ENCODE measurements at places on chromosomes 1 and 21.

- DNase-seq: no peak
Measured at GRCh38 chr1:86068271-86068721, 88.3 kb downstream of the COL24A1 start.

DNA sequence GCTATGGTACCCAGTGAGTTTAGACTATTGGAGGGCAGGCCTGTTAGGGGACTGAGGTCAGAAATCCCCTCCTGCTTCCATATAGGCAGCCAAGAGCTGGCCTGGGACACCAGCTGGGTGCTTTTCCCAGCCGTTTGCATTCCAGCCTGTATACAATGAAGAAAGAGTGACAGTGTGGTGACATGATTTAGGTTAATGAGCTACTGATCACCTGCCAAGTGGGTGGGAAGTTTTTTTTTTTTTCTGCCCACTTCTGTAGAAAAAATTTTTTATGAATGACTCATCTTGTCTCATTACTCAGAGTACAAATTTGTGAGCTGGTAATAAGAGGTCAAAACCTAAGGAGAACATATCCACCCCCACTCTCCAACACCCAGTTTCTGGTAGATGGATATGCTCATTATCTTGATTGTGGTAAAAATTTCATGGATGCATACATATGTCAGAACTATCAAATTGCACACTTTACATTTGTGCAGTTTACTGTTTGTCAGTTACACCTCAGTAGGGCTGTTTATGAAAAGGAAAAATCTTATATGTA lies 16.4 kb upstream of the CGN start:
- no peak for DNase-seq

DNA sequence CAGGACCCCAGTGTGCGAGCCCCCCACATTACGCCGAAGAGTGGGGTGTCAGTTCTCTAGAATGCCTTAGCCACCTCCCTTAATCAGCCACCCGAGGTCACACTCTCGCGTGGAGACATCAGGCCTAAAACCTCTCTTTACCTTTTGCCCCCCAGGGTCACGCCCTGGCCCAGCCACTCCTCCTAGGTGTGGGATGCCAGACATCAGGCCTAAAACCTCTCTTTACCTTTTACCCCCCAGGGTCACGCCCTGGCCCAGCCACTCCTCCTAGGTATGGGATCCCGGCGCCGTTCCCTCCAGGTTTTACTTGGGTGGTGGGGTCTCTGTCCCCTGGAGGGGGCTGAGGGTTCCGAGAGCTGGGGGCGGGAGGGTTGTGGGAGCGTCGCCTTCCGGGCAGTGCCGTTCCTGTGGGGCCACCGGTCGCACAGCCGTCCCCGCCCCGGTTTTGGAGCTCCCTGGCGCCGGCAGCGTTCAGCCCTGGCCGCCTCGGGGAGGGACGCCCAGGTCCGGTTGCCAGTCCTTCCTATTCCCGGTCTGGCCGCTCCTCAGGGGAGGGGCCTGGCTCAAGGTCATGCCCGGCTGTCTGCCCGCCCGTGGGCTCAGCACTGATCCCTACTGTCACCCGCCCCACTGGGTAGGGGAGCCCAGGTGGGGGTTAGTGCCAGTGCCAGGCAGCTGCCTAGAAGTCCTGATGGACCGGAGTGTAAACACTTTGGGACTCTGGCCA lies 882 bp downstream of the VPS13D start:
- no peak for DNase-seq

- DNase-seq: no peak
Measured at GRCh38 chr1:221775206-221775605, 33.3 kb upstream of the DUSP10 start.

GRCh38 chr1:66438501-66438900 lies 95.5 kb upstream of the SGIP1 start:
- DNase-seq: no peak

- no peak for DNase-seq
Measured at GRCh38 chr1:98325646-98326440, 335.7 kb upstream of the SNX7 start.

DNA sequence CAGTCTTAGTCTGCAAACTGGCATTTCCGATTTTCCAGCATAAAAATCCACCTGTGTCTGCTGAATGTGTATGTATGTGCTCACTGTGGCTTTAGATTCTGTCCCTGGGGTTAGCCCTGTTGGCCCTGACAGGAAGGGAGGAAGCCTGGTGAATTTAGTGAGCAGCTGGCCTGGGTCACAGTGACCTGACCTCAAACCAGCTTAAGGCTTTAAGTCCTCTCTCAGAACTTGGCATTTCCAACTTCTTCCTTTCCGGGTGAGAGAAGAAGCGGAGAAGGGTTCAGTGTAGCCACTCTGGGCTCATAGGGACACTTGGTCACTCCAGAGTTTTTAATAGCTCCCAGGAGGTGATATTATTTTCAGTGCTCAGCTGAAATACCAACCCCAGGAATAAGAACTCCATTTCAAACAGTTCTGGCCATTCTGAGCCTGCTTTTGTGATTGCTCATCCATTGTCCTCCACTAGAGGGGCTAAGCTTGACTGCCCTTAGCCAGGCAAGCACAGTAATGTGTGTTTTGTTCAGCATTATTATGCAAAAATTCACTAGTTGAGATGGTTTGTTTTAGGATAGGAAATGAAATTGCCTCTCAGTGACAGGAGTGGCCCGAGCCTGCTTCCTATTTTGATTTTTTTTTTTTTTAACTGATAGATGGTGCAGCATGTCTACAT lies 2.5 kb upstream of the OLFML3 start:
- no peak for DNase-seq

DNA sequence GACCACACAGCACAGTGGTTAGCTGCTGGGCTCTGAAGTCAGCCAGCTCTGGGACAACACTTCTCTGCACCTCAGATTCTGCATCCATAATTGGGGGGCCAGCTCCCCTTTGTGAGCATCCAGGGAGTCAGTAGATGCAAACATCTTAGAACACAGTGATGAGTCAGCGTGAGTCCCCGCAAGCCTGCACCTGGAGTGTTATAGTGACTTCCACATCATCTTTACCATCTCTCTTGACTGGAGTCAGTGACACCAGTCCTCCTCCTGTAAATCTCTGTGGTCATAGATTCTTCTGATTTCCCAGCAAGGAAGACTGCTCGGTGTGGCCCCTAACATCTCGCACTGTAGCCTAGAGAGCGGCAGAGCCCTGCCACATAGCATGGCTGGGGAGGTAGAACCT lies 13.9 kb upstream of the EDN2 start:
- DNase-seq: no peak

DNA sequence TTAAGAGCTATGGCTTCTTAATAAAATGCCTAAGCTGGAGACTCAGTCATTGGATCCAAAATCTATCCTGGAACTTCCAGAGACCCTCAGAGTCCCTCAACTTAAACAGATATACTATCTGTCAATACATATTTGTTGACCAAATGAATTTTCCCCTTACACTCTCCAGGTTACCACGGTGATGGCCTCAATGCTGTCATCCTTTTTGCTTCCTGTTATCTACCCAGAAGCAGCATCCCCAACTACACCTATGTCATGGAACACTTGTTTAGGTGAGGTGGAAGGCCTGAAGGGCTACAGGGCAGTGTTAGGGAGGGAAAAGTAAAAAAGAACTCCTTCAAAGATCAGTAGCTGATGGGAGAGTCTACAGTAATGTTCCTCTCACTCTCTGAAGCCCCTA lies 4.4 kb upstream of the C1orf56 start:
- DNase-seq: no peak

DNA sequence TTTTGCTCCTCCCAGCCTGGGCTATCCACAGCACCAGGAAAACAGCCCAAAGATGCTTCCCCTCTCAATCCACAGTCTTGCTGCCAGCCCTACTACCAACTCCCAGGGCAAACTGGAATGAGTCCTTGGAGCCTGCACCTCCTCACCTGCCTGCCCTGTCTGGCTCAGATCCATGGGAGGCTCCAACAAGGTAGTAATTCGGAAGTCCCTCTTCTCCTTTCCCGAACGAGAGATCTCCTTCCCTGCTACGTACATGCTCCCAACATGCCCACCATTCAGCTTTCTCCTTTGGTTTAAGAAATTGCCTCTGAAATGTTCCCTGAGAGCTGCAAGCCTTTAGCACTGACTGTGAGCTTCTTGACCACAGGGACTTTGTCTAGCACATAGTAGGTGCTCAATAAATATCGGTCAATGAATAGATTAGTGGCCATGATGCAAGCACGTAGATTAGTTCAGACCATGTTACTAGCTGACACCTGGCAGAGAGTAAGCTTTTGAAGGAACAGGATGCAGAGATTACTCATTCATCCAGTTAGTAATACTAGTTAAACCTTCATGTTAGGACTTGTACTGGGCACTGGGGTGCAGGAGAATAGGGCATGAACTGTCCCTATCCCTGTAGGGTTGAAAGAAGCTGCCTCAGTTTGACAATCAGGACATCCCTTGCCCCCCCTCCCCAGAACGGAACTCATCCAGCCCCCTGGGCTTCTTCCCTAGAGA lies 80.1 kb downstream of the DISP3 start:
- no peak for DNase-seq

GRCh38 chr1:41613689-41614574 lies 129.4 kb upstream of the EDN2 start:
- DNase-seq: no peak

DNA sequence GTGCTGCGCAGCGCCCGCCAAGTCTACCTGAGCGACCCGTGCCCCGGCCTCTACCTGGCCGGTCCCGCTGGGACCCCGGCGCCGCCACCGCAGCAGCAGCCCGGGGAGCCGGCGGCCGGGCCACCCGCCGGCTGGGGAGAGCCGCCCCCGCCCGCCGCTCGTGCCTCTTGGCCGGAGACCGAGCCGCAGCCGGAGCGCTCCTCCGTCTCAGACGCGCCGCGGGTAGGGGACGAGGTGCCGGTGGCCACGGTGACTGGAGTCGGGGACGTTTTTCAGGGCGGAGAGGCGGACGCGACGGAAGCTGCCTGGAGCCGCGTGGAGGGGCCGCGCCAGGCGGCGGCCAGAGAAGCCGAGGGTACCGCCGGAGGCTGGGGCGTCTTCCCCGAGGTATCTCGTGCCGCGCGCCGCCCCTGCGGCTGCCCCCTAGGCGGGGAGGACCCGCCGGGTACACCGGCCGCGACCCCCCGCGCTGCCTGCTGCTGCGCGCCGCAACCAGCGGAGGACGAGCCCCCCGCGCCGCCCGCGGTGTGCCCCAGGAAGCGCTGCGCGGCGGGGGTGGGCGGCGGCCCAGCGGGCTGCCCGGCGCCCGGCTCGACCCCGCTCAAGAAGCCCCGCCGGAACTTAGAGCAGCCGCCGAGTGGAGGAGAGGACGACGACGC lies 646 bp downstream of the IER5 start:
- no peak for DNase-seq

GRCh38 chr1:17412093-17412870 lies 27.2 kb downstream of the RCC2 start:
- DNase-seq: no peak

- DNase-seq: no peak
Measured at GRCh38 chr1:86396498-86396890, 371 bp upstream of the ODF2L start.

DNA sequence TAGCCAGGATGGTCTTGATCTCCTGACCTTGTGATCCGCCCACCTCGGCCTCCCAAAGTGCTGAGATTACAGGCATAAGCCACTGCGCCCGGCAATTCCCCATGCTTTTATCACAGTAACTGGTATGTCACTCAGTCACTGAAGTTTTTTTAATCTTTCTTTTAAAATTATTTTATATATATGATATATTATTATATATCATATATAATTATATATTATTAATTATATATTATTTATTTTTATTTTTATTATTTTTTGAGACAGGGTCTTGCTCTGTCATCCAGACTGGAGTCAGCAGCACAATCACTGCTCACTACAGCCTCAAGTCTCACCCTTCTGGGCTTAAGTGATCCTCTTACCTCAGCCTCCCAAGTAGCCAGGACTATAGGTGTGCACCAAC lies 18.3 kb downstream of the RC3H1 start:
- DNase-seq: no peak

GRCh38 chr1:44296086-44296485 lies 59.0 kb downstream of the ERI3 start:
- no peak for DNase-seq

- no peak for DNase-seq
Measured at GRCh38 chr1:81068726-81069125, 732.0 kb upstream of the ADGRL2 start.

DNA sequence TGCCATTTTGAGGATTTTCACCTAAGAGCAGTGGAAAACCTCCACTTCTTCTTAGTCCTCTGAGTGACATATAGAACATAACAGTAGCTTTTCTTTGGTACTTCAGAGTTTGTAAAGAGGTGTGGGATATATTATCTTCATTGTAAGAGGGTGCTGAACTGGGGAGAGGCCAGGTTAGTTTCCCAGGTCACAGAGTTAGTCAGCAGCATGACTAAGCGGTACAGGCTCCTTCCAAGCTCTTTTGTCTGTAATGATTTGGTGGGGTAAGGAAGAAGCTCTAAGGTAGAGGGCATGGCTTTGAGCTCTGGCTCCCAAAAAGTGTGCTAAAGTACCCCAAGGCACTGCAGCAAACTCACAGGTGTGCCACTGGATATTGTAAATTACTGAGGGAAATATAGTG lies 325.0 kb upstream of the PLXNA2 start:
- no peak for DNase-seq

DNA sequence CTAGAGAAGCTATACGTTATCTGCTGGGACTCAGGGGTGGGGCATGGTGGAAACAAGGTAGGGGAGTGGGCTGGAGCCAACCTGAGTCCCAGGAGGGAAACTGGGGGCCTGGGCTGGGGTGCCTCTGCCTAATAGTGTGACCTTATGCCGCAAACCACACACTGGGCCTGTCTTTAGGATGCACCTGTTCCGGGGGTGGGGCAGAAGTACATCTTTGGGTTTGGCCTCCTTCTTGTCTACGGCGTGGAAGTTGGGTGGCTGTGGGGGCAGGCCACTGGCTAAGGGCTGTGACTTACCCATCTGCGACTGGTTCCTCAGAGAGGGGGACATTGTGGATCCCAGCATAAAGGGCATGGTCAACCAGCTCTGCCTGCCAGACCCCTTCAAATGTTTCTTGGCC lies 44.2 kb downstream of the FAAH start:
- DNase-seq: no peak

DNA sequence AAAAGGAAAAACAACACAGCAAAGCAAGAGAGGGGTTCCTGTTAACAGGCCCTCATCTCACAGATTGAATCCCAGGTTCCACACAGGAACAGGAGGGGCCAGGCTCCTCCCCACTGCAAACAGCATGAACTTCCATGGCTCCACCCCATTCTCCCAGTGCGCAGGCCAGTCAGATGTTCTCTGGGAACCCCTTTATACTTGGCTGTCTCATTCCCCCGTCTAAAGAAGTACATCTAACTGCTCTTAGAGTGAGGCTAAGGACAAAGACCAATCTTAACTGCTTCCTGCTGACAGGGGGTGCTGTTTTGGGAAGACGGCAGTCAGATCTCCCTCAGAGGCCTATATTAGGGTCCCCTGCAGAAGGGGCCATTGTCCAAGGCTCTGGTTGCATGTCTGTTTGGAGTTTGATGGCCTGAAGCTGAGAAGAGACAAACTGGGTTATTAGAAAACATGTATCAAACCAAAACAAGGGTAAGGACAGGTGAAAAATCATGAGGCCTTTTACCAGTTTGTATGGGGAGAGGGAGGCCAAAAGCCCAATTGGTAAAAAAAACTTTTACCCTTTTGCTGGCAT lies 10.5 kb upstream of the NASP start:
- DNase-seq: no peak

Data from T-helper 22 cell (primary cell).